Cerebellar nuclear complex (tissue), 1 donor: ENCODE measurements at places on chromosomes 5 and 9.

DNA sequence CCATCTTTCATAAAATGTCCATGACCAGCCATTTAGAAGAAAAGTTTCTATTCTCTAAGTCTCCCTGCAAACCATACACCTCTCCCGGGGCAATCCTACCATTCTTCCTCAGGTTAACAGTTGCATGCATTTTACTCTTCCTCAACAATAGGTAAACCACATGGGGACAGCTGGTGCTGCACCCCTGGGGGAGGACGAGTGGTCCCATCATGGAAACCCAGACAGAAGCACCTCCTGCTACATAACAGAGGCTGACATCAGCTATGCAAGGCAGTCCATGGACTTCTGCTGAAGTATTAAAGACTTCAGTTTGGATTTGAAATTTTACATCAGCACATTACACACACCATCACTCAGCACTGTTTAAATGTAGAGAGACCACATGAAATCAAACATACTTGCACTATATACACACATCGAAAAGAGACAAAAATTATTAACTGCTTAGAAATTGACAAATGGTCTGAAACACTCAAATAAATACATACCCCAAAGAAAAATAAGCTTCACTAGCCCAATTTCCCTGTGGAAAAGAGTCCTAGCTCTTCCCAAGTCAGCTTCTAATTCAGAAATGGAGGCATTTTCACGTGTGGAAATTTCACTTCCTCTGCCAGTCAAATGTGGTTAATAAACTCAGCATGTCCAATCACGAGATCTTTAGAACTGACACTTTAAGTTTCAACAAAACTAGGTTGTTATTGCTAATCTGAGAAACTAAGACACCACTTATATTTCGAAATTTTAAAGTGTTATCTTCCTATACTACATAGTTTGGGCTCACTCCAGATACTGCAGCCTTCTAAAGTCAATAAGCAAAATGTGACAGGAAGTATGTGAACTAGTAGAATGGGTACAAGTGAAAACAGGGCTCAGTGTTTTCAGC is 173.4 kb downstream of the ROR2 start:
- DNase-seq, result no peak

- DNase-seq, result no peak
Observed at GRCh38 chr9:129202613-129203555, 24.8 kb upstream of the IER5L start.

GRCh38 chr9:12963537-12963936 is 188.7 kb downstream of the LURAP1L start:
- no peak for DNase-seq

- DNase-seq, result no peak
Observed at GRCh38 chr5:159884917-159885620, 31.2 kb upstream of the ADRA1B start.

DNA sequence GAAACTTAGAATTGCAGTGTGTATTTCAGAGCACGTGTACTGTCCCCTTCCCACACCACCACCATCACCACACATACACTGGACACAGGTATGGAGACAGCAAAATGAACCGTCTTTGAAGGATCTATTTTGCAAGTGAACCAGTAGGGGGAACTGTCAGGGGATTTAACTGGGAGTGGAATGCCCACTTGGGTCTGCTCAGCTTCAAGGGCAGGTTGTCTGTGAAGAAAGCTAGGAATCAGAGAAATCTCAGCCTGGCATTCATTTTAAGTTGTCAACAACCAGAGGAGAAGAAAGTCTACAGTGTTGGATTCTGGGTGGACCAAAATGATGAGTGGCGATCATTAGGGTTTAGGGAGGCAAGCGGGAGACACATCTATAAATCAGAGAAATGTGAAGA is 147.0 kb downstream of the DCP2 start:
- DNase-seq, result no peak

GRCh38 chr5:16807547-16807864 is 128.6 kb downstream of the MYO10 start:
- DNase-seq, result no peak

DNA sequence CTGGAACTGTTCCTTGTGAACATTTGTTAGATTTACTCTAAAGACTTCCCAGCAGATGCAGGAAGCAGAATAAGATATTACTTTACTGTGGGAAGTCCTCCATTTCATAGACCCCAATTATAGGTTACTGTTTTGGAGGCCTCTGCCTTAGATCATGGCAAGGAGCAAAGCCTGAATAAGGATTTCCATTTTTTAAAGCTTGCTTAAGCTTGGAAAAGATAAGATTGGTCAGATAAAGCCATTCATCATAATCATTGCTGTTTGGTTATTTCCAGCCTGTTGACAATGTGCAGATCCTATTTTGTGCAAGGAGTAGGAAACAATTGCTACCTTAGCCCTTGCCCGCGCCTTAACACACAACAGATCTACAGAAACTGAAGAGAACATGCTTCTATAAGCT is 129.5 kb upstream of the ITGA1 start:
- no peak for DNase-seq
